ENCODE measurements at places on chromosomes 5 and 9.

GRCh38 chr9:122402403-122402871, 31.6 kb downstream of the PTGS1 start:
- DNase-seq, result no peak

- no peak for DNase-seq
These were observed 186.7 kb upstream of the NR4A3 start for GRCh38 chr9:99635032-99635431.

DNA sequence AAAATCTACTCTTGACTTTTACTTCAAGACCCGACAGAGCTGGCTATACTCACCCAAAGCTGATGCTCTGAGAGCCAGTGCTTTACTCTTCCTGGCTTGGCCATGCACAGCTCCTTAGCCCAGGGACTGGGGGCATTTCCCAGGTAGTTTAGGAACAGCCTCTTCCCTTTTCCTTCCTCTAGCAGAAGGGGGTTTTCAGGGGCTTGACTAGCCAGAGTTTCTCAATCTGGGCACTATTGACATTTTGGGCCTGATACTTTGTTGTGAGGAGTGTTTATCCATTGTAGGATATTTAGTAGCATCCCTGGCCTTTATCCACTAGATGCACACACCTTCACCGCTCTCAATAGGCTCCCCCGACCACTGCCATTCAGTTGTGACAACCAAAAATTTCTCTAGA, 50.0 kb upstream of the RFX3 start:
- no peak for DNase-seq

DNA sequence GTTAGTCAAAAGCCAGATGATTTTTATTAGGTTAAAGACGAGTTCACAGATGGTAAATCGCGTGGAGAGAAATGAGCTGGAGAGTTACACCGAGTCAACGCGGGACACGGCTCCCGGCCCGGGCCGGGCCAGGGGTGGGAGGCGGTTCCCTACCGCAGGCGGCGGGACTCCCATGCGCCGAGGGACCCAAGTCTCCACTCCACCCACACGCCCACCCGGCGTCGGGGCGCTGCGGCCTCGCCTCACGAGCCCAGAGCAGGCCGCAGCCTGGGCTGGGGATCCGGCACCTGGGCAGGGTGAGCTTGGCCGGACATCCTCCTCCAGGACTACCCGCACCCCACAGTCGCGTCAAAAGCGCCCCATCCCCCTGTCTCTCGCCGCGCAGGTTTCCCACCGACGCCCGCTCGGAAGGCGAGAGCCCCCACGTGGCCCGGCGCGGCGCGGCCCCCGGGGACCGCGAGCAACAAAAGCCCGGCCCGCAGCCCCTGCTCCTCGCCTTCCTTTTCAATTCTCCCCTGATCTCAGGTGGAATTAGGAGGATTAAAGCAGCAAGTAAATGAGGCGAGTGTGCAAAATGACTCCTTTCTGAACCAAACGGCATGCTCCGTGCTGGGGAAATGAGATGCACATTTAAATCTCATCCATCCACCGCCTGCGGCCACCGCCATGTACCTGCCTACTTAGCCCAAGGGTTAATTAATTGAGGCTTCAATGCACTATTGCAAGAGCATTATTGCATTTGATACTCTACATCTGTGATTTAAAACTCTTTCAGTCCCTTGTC, 196.5 kb upstream of the TBCA start:
- DNase-seq, result no peak

DNA sequence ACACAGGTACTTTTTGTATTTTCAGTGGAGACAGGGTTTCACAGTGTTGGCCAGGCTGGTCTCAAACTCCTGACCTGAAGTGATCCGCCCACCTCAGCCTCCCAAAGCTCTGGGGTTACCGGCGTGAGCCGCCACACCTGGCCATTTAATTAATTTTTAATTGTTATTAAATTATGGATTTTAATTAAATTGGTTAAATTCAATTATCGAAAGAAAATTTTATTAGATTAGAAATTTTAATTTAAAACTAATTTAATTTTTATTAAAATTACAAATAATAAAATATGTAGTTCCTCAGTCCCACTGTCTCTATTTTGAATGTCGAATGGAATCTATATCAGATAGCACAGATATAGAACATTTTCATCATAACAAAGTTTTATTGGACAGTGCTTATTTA, 416.5 kb downstream of the GABRG2 start:
- DNase-seq, result no peak

GRCh38 chr5:24693609-24694008, 48.8 kb upstream of the CDH10 start:
- DNase-seq, result no peak

GRCh38 chr5:135491552-135492318, 39.6 kb upstream of the TIFAB start:
- DNase-seq, result no peak
